Stimulated activated memory B cell treated with anti-CD40 and anti-IgM and Interleukin-4, amounts not matched to agents 10 μg/mL and 1 μg/mL and 100 μg/mL, for 72 hours (primary cell): ENCODE measurements at places on chromosomes 11 and 22.

DNA sequence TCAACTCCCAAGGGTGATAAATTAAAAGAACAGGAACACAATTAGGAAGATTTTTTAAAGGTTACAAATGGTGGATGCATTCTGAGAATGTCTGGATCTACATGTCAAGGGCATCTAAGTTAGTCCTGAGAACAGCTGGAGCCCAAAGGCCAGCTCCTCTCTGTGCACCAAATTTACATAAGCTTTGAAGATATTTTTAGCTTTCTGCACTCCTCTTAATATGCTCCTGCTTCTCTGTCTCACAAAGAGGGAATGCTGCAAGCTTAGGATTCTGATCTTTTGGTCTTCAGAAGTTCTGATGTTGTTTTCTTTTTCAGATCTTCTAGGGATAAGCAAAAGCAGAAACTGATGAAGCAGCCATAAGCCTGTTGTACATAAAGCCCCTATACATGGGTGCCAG lies 309.8 kb upstream of the NCAM1 start:
- ATAC-seq, result no peak

DNA sequence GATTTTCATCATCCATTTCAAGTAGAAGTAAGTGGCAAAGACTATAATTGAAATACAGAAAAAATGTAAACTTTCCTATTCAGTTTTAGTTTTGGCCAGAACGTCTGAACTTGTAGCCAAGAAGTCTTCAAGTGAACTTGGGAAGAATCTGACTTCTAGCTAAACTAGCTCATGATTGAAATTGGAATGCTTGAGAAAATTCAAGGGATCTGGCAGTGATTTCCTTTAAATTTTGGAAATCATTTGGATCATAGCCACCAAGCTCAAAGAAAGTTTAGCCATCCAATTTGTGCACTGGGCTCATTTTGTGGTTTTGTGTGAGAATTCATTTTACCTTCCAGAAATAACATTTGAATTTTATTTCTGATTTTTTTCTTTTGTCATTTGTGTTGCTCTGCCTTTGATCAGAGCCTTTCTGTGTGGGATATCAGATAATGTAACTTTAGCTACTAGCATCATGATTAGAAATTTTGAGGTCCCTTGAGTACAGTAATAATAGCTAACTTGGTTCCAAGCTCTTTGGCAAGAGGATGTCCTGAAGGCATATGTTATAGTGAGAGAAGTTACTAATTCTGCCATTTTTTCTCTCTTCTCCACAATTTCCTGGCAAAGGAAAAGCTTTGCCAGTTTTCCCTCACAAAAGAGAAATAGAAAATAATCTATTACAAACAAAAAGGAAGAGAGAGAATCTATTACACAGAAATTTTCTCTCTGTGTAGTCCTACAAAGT lies 2123.7 kb upstream of the RAG2 start:
- no peak for ATAC-seq

- ATAC-seq, result peak; percentile 3
These were observed 13.5 kb downstream of the ACO2 start for GRCh38 chr22:41482319-41482935.

DNA sequence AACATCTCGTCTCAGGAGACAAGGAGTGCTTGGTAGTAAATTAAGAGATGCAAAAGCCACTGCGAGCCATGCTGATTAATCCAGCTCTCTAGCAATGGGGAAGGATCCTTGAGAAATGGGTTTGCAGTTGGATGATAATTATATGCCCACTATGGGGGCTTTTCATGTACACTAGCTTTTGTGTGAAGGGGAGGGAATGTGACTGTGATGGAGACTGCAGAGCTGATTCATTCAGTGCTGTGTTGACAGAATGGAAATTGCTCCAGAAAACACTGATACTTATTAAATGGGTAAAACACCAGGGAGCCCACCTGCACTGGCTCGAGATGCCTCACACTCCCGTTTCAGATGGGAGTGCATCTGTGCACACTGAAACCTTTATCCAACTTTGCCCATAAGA lies 37.0 kb upstream of the KIRREL3 start:
- no peak for ATAC-seq

DNA sequence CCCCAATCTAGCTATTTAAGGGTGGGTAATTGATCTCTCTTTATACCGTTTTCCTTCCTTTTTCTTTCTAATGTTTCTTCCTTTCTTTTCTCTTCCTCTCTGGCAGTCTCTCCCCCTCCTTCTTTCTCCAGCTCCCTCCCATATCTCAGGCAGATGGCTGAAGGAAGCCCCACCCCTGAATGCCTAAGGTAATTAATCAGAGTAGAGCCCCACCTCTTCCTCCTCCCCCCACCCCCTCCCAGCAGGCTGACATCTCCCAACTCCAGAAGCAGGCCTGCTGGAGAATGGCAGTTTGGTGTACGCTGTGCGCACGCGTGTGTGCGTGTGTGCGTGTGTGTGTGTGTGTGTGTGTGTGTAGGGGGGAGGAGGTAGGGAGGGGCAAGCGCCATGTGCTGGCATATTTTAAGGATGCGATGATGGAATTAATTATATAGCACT lies 122.6 kb downstream of the APOL5 start:
- ATAC-seq, result no peak

DNA sequence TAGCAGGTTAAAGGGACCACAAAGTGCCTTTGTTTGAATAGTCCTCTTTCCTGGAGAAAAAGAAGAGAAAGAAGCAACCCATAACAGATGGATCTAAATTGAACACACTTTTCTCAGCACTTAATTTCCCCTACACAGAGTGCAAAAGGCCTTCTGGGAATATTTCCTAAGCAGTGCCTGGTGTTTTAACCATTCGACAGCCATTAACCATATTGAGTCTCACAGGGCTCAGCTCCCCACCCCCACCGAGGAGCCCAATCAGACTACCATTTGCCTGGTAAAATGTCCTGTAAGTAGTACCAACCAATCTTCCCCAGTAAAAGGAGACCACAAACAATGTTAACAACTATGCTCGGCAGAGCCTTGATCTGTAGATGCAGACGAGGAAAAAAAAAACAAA lies 40.7 kb upstream of the SLC6A5 start:
- no peak for ATAC-seq

DNA sequence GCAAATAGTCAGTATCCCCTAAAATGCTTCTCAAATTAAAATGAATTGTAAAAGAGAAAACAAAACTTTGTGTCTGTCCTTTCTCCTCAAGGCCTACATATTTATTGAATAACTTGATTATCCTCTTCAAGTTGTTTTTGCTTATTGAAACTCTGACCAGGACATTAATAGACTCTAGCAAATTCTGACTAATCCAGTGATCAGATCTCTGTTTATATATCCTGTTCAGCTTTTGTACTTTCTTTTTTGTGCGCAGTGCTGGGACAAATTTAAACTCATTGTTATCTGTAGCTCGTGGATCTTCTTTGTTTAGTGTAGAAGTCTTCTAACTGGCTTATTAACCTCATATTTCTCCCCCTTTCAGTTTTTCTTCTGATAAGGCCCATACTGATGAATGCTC lies 139.9 kb upstream of the SORL1-AS1 start:
- no peak for ATAC-seq

DNA sequence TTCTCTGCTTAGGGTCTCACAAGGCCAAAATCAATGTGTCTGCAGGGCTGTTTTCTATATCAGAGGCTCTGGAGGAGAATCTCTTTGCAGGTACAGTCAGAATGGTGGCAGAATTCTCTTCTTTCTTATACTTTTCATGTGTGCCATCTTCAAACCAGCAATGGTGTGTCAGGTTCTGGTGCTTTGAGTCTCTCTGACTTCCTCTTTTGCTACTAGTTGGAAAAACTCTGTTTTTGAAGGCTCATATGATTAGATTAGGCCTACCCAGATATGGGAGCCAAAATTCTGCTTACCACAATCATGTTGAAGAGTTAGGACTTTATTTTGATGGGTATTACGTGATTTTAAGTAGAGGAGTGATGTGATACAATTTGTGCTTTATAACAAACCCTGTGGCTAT lies 18.8 kb upstream of the TECTA start:
- ATAC-seq, result no peak

DNA sequence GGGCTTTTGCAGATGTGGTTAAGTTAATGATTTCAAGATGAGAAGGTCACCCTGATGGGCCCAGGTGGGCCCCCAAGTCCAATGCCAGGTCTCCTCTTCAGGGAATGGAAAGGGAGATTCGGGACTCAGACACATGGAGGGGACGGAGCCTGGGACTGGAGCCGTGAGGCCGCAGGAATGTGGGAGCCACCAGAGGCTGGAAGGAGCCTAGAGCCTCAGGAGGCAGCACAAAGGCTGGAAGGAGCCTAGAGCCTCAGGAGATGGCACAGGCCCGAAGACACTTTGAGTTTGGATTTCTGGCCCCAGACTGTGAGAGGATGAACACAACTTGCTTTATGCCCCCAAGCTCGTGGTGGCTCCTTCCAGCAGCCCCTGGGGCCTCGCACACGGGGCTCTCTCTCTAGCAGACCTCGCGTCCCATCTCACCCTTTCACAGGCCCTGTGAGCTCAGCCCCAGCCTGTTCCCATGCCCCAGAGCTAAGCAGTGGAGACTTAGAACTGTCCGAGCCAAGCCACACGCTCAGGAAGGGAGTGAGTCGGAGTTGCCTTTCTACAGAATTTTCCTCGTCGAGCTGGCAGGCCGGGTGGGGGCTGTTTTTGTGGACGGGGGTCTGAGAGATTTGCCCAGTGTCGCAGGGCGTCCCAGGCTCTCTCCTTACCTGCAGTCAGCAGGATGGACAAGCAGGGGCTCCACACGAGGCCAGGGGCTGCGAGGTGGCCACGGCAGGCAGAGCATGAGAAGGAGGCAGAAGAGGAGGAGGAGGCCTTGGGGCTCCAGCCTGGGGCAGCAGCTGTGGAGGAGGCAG lies 937.6 kb downstream of the BRD1 start:
- ATAC-seq, result no peak

DNA sequence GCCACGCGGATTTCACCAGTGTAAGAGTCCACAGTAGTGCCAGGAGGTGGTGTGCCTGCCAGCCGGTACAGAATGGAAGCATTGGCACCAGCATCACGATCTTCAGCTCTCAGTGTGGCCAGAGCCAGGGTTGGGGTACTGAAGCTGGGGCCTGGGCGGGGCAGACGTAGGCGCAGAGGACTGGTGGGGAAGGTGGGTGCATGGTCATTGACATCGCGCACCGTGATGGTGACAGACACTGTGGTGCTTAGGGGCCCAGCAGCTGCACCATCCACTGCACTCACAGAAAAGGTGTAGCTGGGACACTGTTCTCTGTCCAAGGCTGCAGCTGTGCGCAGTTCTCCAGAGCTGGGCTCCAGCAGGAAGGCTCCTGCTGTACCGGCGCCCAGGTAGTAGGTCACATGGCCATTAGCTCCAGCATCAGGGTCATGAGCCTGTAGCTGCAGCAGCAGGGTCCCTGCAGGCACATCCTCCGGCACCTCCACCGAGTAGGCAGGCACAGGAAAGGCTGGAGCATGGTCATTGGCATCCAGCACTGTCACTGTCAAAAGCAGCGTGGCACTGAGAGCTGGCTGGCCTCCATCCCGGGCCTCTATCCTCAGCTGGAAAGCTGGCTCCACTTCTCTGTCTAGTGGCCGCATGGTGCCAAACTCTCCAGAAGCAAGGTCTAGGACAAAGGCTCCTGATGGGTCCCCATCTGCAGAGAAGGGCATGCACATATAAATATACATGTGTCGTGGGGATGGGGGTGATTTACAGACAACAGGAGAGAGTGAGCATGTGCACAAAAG lies 7.9 kb upstream of the TPP1 start:
- ATAC-seq, result no peak

- no peak for ATAC-seq
These were observed 2.4 kb upstream of the ASCC2 start for GRCh38 chr22:29840498-29840897.

GRCh38 chr11:67033661-67034166 lies 10.8 kb downstream of the SYT12 start:
- no peak for ATAC-seq

GRCh38 chr11:132493801-132494200 lies 1038.5 kb downstream of the OPCML start:
- no peak for ATAC-seq

GRCh38 chr11:10694486-10695239 lies 1.1 kb upstream of the IRAG1 start:
- ATAC-seq, result no peak

GRCh38 chr11:26331911-26332571 lies at the start of gene ANO3:
Gene ANO3 (plus strand): TSS chr11:26332130. CDS start chr11:26332276, 146 bp downstream.
- ATAC-seq, result peak; percentile 43

- no peak for ATAC-seq
These were observed 115.3 kb upstream of the SERPIND1 start for GRCh38 chr22:20658433-20659222.

- no peak for ATAC-seq
These were observed 1.3 kb downstream of the SPTY2D1 start for GRCh38 chr11:18632841-18633240.

- no peak for ATAC-seq
These were observed 49.5 kb downstream of the TTC28 start for GRCh38 chr22:28630177-28630574.

GRCh38 chr11:129048911-129049310 lies 106.2 kb upstream of the TP53AIP1 start:
- no peak for ATAC-seq

DNA sequence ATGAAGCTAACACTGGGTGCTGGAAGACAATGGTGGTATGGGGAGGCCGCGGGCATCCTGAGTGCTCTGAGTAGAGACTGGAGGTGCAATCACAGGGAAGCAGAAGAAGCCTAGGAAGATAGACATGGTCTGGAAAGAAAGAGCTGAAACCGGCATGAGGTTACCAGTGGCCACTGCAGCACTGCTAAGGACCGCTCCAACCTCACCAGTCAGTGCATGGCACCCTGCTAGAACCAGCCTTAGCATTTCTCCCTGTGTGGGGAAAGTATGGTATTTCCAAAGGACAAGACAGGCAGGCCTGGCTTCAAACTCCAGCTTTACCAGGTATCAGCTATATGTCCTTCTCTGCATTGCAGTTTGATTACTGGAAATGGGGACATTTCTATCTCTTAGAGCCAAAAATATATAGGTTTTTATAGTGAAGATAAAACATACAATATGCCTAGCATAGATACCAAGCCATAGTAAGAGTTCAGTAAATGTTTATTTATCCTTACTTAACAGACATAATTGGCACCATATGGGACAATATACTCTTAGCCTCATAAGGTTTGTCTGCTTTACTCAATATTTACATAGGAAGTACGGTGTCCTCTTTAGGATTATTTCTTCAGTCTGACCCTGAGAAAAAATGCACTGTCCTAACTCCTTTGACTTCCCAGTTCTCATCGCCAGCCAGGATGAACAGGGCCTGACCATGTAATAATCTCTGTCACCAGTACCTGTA lies 231.1 kb downstream of the TENM4 start:
- ATAC-seq, result no peak
